BJ (cell line): ENCODE measurements at places on chromosomes 13 and 19.

DNA sequence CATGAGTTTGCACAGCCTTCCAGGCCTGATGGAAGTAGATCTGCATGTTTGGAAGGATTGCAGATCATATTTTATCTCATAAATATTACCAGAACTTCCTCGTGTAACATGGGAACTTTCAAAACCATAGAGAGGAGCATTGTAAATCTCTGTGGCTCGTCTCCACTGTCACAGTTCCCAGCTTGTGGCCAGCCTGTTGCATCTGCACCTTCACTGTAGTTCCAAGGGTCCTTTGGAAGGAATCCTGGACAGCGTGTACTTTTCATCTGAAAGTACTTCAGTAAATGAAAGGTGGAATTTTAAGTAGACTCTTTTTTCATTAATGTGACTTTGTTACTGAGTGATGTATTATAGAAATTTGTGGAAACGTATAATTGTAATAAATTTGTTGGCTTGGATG, 105.4 kb downstream of the ATP11A start:
- no peak for DNase-seq

DNA sequence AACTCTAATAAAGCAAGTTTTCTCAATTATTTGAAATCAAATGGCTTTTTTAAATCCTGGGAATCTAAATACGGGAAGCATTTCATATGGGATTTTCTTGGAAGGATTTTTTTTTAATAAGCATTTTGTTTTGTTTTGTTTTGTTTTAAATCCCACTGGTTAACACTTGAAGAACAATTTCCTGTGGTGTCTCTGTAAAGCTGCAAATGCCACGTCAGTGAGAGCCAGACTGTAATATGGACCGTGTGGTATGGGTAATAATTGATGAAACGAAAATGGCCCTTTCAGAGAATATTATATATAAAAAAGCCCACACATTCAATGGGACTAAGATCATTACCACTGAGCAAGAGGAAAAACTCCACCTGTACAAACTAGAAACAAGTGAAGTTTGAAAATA, 33.9 kb upstream of the MIR17HG start:
- DNase-seq, result no peak

DNA sequence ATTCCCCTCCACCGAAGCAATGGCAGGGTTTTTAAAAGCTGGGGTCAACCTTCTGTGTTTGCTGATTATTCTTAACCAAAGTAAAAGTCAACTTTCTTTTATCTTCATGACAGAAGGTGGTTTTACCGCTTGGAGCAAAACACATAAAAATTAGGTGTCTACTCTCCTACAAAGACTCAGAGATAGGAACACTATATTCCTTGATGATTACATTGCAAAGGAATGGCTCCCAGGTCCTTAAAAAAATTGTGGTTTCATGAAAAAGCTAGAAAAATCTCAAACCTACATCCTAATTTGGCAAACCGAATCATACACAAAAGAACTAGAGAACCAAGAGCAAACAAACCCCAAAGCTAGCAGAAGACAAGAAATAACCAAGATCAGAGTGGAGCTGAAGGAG, 760.4 kb upstream of the PCDH20 start:
- no peak for DNase-seq

- DNase-seq, result no peak
Observed at GRCh38 chr19:54203151-54203611, 2.5 kb downstream of the RPS9 start.

DNA sequence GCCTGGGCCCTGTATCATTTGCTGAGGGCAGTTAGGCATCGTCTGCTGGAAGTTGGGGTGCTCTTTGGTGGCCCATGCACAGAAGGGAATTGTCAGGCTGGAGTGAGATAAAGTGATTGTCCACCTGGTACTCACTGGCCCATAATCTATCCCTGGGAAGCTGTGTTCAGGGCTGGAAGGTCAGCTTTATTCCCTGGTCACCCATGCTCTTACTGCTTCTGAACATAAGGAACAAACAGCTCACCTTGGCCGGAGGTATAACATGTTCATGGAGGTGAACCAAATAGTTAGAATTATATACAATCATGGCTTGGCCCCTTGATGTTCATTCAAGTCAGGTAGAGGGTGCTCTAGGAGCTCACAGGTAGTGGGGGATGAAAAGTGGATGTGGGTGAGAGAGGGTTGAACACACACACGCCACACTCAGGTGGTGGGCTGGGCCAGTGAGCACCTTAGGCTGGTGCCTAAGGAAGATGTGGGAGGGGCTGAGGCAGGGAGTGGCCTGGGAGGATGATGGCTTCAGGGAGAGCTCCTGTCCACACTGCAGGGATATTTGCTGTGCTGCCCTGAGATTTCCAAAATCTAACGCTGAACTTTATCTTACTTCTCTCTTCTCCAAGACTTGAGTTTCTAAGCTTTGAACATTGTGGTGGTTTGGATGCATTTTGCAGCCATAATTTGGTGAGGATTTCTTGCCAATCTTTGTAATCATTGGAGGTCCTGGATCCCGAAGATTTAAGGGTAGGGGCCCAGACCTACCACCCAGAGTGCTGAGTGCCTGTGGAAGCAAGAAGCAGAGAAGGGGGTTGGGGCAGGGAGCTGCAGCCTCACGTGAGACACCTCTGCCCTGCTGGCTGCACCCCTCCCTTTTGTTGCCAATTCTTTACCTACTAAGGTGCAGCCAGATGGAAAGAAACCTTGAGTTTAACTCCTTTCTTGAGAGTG, 420.6 kb downstream of the ZNF536 start:
- DNase-seq, result no peak

DNA sequence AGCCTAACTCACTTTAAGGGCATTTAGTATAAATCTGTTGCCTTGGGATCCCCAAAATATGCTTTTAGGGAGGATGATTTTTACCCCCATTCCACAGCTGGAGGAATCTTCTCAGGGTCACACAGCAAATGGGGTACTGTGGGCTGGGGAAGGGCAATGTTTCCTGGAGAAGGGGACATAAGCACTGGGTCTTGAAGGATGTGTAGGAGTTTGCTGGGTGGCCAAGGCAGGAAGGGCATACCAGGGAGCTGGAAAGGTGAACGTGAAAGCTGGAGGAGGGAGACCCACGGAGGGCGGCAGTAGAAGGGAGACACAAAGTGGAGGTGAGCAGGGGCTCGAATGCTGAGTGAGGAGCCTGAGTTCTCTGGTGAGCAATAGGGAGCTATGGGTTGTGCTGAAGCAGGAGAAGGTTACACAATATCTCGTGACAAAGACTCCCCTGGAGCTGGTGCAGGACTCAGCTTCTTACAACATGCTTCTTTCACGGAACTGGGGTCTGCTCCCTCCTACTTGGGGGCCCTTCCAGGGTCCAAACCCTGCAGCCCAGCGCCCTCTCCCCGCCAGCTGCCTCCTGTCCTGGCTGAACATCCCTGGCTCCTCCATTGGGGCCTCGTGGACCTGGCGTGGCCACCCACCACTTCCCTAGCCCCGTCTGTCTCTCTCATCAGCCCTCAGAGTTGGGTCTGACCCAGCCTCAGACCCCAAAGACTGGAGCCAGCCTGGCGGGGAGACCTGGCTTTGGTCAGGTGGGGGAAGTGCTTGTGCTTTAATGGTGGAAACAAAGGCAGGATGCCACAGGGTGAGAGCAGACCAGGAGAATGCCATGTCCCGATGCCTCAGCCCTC, 11.1 kb downstream of the CILP2 start:
- DNase-seq, result no peak

DNA sequence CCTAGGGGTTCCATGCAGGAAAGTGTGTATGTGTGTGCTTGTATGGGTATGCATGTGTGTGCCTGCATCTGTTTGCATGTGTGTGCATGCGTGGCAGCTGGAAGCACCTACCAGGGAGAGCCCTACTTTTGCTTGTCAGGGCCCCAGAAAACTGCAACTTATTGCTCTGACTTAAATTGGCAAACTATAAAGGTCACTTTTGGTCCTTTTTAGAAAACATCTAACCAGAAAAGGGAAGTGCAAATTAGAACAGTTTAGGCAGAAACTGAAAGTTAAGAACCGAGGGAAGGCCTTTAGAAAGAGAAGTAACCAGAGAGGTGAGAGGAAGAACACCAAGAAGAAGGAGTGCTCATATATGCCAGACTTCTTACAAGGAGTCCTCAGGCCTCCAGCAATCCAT, 32.5 kb downstream of the DLEU7 start:
- DNase-seq, result no peak

GRCh38 chr13:78993792-78994191, 334.8 kb upstream of the OBI1 start:
- no peak for DNase-seq

GRCh38 chr19:41965106-41965505, 6.0 kb upstream of the RABAC1 start:
- no peak for DNase-seq

GRCh38 chr19:15324791-15325519, 7.4 kb downstream of the BRD4 start:
- no peak for DNase-seq

GRCh38 chr19:4264812-4265211, 14.3 kb upstream of the SHD start:
- no peak for DNase-seq

GRCh38 chr13:57865600-57866294, 234.2 kb downstream of the PCDH17 start:
- no peak for DNase-seq

GRCh38 chr13:114103801-114104654, 28.4 kb downstream of the RASA3 start:
- DNase-seq, result no peak

- no peak for DNase-seq
Observed at GRCh38 chr13:40158218-40158617, 502.8 kb downstream of the COG6 start.

GRCh38 chr19:8262431-8262830, 45.7 kb downstream of the CD320 start:
- DNase-seq, result no peak

GRCh38 chr13:34757441-34757840, 184.6 kb upstream of the NBEA start:
- DNase-seq, result no peak

GRCh38 chr13:51793570-51794271, 10.2 kb downstream of the DHRS12 start:
- DNase-seq, result peak; percentile 26

GRCh38 chr19:42442833-42443232, at the start of gene CXCL17:
Gene CXCL17, minus strand, starts transcription at chr19:42442946. Its CDS starts 114 bp downstream, at chr19:42442832.
- DNase-seq, result no peak

GRCh38 chr19:14542711-14543328, 13.4 kb downstream of the TECR start:
- DNase-seq, result peak; percentile 31

DNA sequence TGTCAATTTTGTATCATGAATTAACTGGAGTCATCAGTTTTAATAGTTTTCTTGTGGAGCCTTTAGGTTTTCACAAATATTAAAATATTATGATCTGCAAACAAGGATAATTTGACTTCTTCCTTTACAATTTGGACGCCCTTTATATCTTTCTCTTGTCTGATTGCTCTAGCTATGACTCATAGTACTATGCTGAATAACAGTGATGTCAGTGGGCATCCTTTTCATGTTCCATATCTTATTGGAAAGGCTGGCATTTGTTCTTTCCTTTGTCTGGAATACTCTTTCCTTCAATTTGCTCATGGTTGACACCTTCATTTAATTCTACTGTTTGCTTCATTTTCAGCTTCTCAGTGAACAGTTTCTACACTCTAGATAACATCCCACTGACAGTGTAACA, 1129.3 kb downstream of the SLITRK5 start:
- no peak for DNase-seq

- DNase-seq, result no peak
Observed at GRCh38 chr13:31322026-31322425, 122.3 kb downstream of the B3GLCT start.

DNA sequence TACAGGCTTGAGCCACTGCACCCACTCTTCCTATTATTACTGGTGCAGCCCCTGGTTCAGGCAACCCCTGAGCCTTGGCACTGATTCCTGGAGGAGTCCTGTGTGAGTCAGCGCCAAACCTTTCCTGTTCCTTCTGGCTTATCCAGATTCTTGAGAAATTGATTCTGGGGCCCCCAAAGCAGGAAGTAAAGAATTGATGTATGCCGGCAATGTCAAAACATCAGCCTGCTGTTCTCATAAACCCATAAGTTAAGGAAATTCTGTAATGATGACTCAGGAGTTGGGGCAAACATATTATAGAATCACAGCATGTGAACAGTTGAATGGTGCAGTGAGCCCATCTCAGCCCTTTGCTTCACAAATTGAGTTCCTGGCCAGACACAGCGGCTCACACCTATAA, 1.4 kb upstream of the OR7G3 start:
- DNase-seq, result no peak

- no peak for DNase-seq
Observed at GRCh38 chr13:113786262-113786841, 27.3 kb downstream of the TMEM255B start.

- no peak for DNase-seq
Observed at GRCh38 chr13:90696254-90696653, 651.2 kb upstream of the MIR17HG start.

GRCh38 chr13:109938255-109938936, 152.0 kb upstream of the IRS2 start:
- peak; percentile 52 for DNase-seq

- peak; percentile 9 for DNase-seq
Observed at GRCh38 chr13:84481958-84482357, 599.7 kb upstream of the SLITRK1 start.

DNA sequence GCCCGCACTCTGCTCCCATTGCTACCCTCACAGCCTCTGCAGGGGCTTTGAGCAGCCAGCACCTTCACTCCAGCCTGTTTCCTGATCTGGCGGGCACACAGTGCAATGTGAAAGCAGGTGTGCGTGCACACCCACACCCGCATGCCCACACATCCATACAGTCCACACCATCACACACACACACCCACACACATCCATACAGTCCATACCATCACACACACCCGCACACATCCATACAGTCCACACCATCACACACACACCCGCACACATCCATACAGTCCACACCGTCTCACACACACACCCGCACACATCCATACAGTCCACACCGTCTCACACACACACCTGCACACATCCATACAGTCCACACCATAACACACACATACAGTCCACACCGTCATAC, 28.0 kb downstream of the PIAS4 start:
- DNase-seq, result no peak

DNA sequence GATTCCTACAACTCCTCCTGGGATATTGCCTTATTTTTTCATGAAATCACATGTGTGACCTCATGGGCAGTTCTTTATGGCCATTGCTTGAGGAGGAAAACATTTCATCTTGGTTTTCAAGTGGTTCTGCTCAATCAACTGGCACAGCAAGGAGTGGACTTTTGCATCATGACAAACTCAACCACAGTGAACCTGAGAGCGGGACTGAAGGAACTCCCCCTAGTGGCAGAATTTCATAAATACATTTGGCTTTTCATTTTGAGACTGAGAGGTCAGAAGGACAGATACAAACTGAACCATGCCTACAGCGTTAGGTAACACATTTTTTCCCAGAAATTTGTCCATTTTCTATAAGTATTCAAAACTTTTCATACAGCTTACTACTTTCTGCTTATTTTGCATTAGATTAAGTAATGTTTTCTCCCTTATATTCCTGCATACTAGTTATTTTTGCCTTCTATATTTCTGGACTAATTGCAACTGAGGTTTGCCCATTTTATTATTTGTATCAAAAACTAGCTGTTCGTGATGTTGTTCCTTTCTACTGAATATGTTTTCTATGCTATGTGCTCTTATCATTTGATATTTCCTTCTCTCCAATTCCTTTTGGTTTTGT, 13.4 kb upstream of the SIGLEC12 start:
- DNase-seq, result no peak
